Endothelial cell of umbilical vein (primary cell): ENCODE measurements at places on chromosomes 13 and 19.

DNA sequence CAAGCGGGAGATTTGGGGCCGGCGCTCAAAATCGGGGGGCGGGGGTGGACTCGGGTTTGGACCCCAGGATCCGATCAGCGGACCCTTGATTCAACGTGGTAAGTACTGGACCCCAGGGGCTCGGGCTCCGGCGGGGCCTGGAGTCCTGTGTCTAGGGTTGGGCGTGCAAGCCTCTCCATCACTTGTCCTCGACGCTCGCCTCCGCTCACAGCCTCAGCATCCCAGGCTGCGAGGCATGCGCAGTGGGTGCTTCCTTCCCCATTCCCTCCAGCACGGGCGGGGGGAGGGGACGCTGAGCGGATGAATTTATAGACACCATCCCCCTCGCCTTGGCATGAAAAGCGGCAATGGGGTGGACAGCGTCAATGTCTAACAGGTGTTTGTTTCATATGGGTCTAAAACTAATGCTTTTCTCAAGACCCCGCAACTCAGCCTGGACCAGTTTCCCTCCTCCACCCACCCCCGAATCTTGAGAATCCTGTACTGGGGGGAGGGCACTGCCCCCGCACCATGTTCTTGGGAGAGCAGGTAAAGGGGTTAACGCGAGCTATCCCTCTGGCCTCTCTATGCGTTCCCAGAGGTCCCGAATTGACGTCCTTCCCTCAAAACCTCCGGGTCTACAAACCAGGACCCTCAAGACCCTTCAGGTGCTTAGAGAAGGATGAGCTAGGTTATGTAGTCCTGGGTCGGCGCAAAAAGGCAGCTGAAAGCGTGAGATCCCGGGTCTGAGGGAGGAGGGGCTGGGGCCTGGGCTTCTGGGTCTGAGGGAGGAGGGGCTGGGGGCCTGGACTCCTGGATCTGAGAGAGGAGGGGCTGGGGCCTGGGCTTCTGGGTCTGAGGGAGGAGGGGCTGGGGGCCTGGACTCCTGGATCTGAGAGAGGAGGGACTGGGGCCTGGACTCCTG, 579 bp downstream of the CPT1C start:
- peak; percentile 76 for DNase-seq
- H3K27ac ChIP-seq = no peak overlapping the region
- no peaks in the 10 kb centered on the region for H3K27me3 ChIP-seq
- peaks cover 40% of the 10 kb centered on the region for H3K4me1 ChIP-seq
- H3K36me3 ChIP-seq = no peaks in the 10 kb centered on the region
- peak overlapping the region; percentile 59 for H3K4me3 ChIP-seq

DNA sequence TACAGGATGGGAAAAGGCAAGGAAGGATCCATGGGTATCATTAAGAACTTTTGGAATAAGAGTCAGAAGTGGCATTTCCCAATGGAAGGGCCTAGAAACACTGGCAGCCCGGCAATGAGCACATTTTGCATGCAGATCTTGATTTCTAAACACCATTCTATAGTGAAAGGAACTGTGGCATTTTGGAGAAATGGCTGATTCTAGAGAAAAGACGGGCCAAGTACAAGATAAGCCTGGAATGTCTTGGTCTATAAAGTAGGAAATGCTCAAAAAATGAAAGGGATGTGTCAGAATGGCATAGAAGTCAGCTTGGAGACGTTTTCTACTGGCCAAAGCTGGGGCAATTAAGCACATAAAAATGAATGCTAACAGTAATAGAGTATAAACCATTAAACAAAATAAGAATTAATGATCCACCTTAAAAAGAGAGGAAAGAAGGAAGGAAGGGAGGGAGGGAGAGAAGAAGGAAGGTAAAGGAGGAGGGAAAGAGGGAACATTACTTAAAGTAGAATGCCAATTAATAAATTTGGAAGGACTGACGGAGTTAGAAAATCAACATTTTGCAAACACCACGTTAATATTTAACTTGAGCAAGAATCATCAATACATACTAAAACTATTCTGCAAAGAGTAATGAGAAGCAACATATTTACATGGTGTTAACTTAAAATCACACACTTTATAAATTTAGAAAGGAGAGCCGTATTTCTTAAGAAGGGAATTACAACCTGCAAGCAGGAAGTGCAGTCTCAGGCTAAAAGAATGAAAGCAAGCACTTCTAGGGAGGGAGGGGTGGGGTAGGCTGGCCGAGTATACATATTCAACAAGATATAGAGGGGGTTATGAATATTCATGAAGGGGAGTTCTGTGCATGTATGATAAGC, 78.9 kb downstream of the ANKRD10 start:
- no peak overlapping the region for H3K27ac ChIP-seq
- H3K4me3 ChIP-seq = no peak overlapping the region
- H3K27me3 ChIP-seq = peaks cover 30% of the 10 kb centered on the region

GRCh38 chr13:33806470-33807248, 11.3 kb upstream of the RFC3 start:
- H3K36me3 ChIP-seq = no peaks in the 10 kb centered on the region
- no peaks in the 10 kb centered on the region for H3K4me1 ChIP-seq
- no peak overlapping the region for H3K4me3 ChIP-seq
- DNase-seq = no peak
- H3K27me3 ChIP-seq = no peaks in the 10 kb centered on the region

DNA sequence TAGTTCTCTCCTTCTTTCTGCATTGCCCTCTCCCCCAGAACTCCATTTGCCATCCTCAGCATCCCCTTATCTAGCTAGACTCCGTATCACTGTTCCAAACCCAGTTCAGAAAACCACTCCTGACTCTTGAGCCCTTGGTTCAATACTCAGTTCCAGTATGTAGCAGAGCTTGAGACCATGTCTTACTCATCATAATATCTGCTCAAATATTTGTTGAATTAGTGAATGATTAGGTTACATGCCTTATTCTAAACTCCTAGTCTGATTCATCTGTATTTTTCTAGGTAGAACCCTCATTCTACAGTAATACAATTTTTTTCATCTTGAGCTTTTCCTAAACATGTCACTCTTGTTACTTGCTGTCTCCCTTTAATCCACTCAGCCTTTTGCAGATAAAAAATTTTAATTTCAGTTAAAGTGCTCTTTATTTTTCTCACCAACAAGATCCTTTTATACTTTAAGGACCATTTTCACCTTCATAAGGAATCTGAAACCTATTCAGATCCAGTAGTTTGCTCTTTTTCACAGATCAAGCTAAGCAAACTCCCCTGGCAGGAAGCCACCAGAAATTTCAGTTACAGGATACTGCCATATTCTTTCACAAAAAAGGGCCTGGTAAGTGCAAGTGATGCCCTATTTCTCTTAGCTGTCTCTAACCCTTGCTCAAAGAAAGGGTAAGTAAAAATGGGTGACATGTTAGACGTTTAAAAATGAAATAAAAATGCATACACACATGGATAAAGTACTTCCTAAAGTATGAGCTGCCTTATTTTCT, 23.1 kb upstream of the INTS6 start:
- H3K4me1 ChIP-seq = peaks cover 2% of the 10 kb centered on the region
- DNase-seq = no peak
- no peak overlapping the region for H3K27ac ChIP-seq
- H3K27me3 ChIP-seq = no peaks in the 10 kb centered on the region

GRCh38 chr13:94550062-94550738, 45.8 kb downstream of the TGDS start:
- DNase-seq = no peak
- H3K27me3 ChIP-seq = no peaks in the 10 kb centered on the region
- peak overlapping the region; percentile 81 for H3K4me3 ChIP-seq
- H3K4me1 ChIP-seq = peaks cover 6% of the 10 kb centered on the region
- no peaks in the 10 kb centered on the region for H3K36me3 ChIP-seq

DNA sequence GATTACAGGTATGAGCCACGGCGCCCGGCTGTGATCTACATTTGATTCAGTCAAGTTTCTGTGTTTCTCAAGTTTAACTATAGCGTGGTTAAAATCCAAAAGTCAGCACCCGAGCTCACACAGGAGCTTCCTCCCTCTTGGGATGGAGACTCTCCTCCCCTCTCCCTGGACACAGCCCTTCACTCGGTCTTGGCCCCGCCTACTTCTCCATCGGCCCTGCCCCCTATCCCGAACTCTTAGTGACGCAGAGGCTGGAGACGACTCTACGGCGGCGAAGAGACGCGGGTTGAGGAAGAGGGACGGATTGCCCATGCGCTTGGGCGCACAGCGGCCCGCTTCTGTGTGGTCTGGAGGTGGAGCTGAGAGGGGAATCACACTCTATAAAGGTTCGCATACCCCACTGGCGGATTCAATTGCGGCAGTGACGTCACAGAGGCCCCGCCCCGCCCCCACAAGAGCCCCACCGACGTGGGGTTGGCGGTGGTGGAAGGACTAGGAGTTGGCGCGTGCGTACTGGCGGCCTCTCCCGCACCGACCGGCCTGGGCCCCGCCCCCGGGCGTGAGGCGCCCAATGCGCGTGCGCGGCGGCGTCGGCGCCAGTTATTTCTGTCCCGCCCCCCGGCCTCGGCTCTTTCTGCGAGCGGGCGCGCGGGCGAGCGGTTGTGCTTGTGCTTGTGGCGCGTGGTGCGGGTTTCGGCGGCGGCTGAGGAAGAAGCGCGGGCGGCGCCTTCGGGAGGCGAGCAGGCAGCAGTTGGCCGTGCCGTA, at the start of gene TRIM28:
Gene TRIM28 (plus strand): TSS at position 239 of the 765 bp plus-strand sequence. CDS start 694 bp downstream, outside the sequence.
- H3K4me1 ChIP-seq = peaks cover 15% of the 10 kb centered on the region
- peak; percentile 99 for DNase-seq
- peak within 1 kb of the TSS; percentile 82 for H3K4me3 ChIP-seq
- peak within 1 kb of the TSS; percentile 87 for H3K27ac ChIP-seq

- no peak overlapping the region for H3K4me3 ChIP-seq
- H3K27me3 ChIP-seq = no peaks in the 10 kb centered on the region
Measured at GRCh38 chr13:75558145-75558840, 8.7 kb downstream of the UCHL3 start.

- H3K4me1 ChIP-seq = peaks cover 33% of the 10 kb centered on the region
- no peaks in the 10 kb centered on the region for H3K36me3 ChIP-seq
- H3K4me3 ChIP-seq = no peak overlapping the region
- DNase-seq = peak; percentile 80
- no peaks in the 10 kb centered on the region for H3K27me3 ChIP-seq
Measured at GRCh38 chr13:110348309-110349105, 41.4 kb downstream of the COL4A2 start.

- no peak for DNase-seq
- peaks cover 12% of the 10 kb centered on the region for H3K4me1 ChIP-seq
- H3K27me3 ChIP-seq = no peaks in the 10 kb centered on the region
- no peak overlapping the region for H3K4me3 ChIP-seq
Measured at GRCh38 chr19:16115301-16116039, 3.8 kb downstream of the RAB8A start.

- no peaks in the 10 kb centered on the region for H3K27me3 ChIP-seq
- H3K27ac ChIP-seq = no peak overlapping the region
- no peaks in the 10 kb centered on the region for H3K4me1 ChIP-seq
- H3K36me3 ChIP-seq = no peaks in the 10 kb centered on the region
- DNase-seq = no peak
- H3K4me3 ChIP-seq = no peak overlapping the region
Measured at GRCh38 chr13:93775507-93776108, 549.0 kb downstream of the GPC6 start.

GRCh38 chr19:40503320-40503695, 36.5 kb downstream of the SPTBN4 start:
- H3K4me3 ChIP-seq = no peak overlapping the region
- H3K36me3 ChIP-seq = no peaks in the 10 kb centered on the region
- H3K27me3 ChIP-seq = no peaks in the 10 kb centered on the region

- H3K4me1 ChIP-seq = peaks cover 2% of the 10 kb centered on the region
- H3K4me3 ChIP-seq = no peak overlapping the region
- no peak overlapping the region for H3K27ac ChIP-seq
- DNase-seq = no peak
Measured at GRCh38 chr13:31747291-31747690, 8.0 kb downstream of the RXFP2 start.

- H3K36me3 ChIP-seq = peaks cover 15% of the 10 kb centered on the region
- H3K4me1 ChIP-seq = no peaks in the 10 kb centered on the region
- H3K27me3 ChIP-seq = no peaks in the 10 kb centered on the region
- no peak overlapping the region for H3K4me3 ChIP-seq
- no peak overlapping the region for H3K27ac ChIP-seq
- DNase-seq = no peak
Measured at GRCh38 chr19:18992696-18993095, 40.6 kb downstream of the SUGP2 start.

DNA sequence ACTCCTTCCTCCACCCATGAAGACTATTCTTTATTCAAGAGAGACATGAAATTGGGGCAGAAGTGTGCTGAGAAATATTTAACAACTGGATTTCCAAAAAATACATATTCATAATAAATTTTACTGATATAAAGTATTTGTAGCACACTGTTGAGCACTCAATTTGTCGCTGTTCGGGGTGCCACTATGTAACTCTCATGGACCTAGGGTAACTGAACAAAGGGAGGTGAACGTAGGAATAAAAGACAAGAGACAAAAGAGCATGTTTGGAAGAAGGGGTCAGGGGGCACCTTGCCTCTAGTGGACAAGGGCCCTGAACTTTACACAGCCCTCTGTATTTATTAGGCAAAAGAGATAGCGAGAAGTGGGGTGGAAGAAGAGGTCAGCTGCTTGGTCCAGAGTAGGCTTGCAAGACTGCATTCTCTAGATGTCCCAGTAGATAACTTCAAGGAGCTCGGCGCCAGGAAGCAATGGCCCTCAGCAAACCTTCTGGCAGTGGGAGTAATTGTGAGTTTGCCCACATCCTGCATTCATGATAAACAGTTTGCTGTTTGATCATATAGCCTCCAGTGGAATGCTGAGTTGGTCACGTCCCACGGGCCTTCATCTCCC, 4.5 kb upstream of the ZNF175 start:
- peaks cover 14% of the 10 kb centered on the region for H3K27me3 ChIP-seq
- no peak overlapping the region for H3K27ac ChIP-seq
- no peak overlapping the region for H3K4me3 ChIP-seq
- no peak for DNase-seq
- no peaks in the 10 kb centered on the region for H3K36me3 ChIP-seq

DNA sequence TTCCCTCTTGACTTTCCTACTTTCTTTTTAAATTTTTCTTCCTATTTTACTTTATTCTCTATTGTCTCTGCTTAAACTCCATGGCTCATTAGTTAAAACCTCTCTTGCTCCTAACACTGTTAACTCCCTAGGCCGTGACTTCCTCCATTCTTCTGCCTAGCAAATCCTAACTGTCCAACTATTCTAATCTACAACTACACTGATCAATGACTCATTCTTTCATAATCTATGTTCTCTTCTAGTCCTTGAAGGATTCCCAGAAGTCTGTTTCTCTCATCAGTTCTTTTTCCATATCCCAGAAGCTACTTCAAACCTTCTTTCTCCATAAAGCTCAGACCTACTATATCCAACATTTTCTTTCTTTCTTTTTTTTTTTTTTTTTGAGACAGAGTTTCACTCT, 66.9 kb downstream of the MICU2 start:
- no peak overlapping the region for H3K4me3 ChIP-seq
- H3K4me1 ChIP-seq = no peaks in the 10 kb centered on the region
- DNase-seq = no peak

GRCh38 chr13:110298505-110299282, 8.3 kb downstream of the COL4A1 start:
- peak; percentile 54 for DNase-seq
- H3K27ac ChIP-seq = peak overlapping the region; percentile 23
- peaks cover 4% of the 10 kb centered on the region for H3K36me3 ChIP-seq
- H3K27me3 ChIP-seq = no peaks in the 10 kb centered on the region

GRCh38 chr13:26623125-26623524, 65.6 kb downstream of the WASF3 start:
- no peaks in the 10 kb centered on the region for H3K27me3 ChIP-seq
- no peak for DNase-seq
- no peak overlapping the region for H3K27ac ChIP-seq
- peaks cover 10% of the 10 kb centered on the region for H3K36me3 ChIP-seq
- no peak overlapping the region for H3K4me3 ChIP-seq
